ENCODE measurements at places on chromosomes 3 and 15. TPM values are rescaled to one million over a fixed set of nuclear protein-coding genes. Genes with fewer than 3 reads are reported as not detected.

Gene PARP16
- total RNA-seq: 3.5 TPM

Gene TNIK
- 16.0 TPM for total RNA-seq

Gene TUSC7
- total RNA-seq: not detected

Gene GLDN
- total RNA-seq: 1.5 TPM

Gene CSTA
- total RNA-seq: 3.8 TPM

Gene POPDC2
- total RNA-seq: 383 TPM

Gene MESP2
- total RNA-seq: 0.16 TPM

Gene CCDC191
- 1.3 TPM for total RNA-seq

Gene PLA1A
- 8.7 TPM for total RNA-seq

Gene TRIM71
- total RNA-seq: not detected

Gene CIB2
- 66.9 TPM for total RNA-seq

Gene MAP6D1
- 2.2 TPM for total RNA-seq

Gene EPHA3
- total RNA-seq: 8.1 TPM

Gene CDC25A
- total RNA-seq: 0.65 TPM

DNA sequence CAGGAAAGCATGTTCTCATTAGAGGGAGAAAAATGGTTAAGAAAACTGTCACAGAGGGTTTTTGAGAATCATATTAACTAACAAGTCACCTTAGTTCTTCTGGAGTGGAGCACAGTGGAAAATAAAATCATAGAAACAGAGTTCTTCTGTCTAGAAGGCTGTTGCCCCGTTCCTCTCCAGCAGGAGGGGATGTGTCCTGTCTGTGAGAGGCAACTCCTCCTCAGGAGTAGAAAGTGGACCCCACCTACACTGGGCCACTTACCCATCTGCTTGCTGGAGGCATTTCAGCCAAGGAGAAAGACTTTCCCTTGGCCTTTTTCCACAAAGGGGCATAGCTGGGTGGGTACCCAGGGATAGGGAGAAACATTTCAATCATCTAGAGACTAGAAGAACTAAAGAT is 106.6 kb downstream of the SSR3 start:
- no peak for DNase-seq

- DNase-seq: no peak
These were observed 16.4 kb downstream of the PRR23E start for GRCh38 chr3:127209155-127209839.

GRCh38 chr15:45417303-45417950 is 39.1 kb upstream of the GATM start:
- no peak for DNase-seq

- no peak for DNase-seq
These were observed 33.0 kb downstream of the ARID3B start for GRCh38 chr15:74573987-74574386.

GRCh38 chr3:71579326-71579934 is 4.1 kb downstream of the FOXP1 start:
- no peak for DNase-seq

- DNase-seq: no peak
These were observed 218.1 kb downstream of the ADAMTSL3 start for GRCh38 chr15:83871808-83872559.

DNA sequence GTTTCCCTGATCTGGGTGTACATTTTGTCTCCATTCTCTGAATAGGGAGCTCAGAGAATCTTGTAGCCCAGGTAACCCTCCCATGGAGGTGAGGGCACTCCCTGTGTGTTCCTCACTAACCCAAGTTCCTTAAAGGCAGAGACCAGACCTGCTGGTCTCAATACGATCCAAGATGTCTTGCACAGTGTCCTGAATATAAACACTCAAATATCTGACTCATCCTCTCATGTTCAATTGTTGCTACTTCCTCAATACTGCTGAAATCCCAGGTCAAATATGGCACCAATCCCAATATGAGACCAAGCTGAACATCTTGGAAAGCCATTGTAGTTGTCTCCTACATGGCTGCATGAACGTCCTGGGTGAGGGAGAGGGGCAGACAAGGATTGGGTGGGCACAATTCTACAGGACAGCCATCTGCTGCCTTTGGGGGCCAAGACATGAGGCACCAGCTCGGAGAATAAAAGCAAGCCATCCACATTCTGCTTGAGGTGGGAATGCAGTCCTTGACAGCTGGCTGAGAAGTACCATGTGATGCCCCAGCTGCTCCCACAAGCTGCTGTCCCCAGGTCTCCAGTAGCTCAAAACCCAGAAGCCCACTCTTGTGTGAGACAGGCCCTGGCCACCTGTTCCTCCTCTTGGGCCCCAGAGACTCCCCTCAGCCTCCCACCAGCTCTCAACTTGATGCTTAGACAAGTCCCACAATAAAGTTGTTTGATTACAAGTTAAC is 18.2 kb downstream of the TBC1D2B start:
- DNase-seq: no peak

- peak; percentile 17 for DNase-seq
These were observed 6.8 kb downstream of the VILL start for GRCh38 chr3:37997342-37997741.

- peak; percentile 39 for DNase-seq
These were observed 63.5 kb downstream of the OTOL1 start for GRCh38 chr3:161560008-161560637.

- DNase-seq: no peak
These were observed 18.3 kb upstream of the GASK1A start for GRCh38 chr3:42960786-42961185.

DNA sequence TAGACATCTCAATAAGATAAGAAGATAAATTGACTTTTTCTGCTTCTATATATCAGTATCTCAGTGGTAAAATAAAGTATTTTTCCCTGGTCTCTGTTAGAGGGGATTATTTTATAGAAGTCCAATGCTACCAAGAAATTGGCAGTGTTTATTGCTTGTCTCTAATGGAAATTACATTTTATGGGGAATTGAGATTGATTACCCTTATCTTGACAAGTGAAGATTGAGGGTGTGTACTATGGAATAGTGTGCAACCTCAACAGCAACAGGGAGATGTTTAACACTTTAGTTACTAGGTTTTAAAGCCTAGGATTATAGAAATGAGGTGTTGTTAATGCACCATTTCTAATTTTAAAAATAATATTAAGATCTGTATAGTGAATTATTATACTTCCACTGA is 154.8 kb upstream of the ROBO1 start:
- DNase-seq: no peak

- no peak for DNase-seq
These were observed 73.7 kb downstream of the ABHD5 start for GRCh38 chr3:43764471-43764870.

DNA sequence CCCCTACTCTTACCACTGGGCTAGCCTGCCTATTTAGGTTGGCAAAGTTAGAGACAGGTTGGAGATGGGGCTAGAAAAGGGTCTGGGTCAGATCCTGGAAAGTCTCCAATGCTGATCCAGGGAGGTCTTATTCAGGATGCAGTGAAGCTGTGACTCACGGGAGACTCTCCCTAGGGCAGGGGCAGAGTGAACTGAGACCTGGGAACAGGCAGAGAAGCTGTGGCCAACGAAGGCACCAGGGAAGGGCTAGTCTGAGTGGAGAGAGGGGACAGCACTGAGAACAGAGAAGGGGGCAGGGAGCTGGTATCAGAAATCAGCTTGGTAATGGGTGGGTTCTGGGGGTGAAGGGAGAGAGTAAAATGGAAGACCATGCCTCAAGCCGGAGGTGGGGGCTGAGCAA is 2.2 kb downstream of the LTF start:
- no peak for DNase-seq

DNA sequence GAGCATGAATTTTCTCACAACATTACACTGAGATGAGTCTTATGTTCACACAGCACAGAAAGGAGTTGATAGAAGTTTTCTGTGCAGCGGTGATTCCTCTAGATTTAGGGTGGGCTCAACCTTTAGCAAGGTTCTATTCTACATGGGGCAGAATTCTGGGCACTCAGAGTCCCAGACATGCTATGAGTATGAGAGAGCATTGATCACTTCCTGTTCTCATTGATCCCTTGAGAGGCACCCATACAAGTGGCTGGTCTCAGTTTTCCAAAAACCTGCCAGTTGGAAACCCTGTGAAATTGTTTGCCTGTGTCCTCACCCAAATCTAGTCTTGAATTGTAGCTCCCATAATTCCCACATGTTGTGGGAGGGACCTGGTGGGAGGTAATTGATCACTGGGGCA is 112.5 kb upstream of the NR2F2 start:
- no peak for DNase-seq

DNA sequence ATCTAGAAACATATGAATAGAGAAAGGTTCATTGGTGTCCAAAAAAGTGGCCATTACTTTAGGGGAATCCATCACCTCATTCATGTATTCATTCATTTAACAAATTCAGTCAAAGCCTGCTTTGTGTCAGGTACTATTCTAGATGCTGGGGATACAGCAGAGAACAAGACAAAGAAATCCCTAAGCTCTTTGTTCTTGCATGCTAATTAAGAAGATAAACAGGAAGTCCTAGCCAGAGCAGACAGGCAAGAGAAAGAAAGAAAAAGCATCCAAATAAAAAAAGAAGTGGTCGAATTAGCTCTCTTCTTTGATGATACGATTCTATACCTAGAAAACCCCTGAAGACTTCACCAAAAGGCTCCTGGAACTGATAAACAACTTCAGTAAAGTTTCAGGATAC is 12.4 kb upstream of the ZMAT3 start:
- DNase-seq: no peak

GRCh38 chr3:130686833-130687232 is 59.8 kb downstream of the PIK3R4 start:
- no peak for DNase-seq

- DNase-seq: no peak
These were observed 160.9 kb upstream of the GALNT15 start for GRCh38 chr3:16013568-16013967.

GRCh38 chr15:69586721-69587120 is 134.1 kb downstream of the RPLP1 start:
- no peak for DNase-seq

DNA sequence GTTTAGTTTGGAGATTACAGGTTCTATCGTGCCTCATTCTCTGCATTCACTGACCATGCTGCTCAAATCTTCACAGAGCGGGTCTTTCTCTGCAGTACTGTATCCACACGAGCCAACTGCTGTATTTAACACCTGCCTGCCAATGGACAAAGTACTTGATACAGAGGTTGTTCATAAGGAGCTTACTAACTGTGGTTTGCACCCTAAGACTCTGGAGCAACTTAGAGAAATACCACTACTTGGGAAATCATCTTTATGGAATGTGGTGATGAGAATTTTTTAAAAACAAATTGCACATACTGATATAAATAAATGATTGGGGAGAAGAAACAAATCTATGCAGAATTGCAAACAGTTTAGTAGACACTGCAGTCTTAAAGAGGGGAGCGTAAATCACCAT is 90.0 kb downstream of the PPP2R3A start:
- no peak for DNase-seq

- peak; percentile 40 for DNase-seq
These were observed 28.1 kb downstream of the NR1I2 start for GRCh38 chr3:119810018-119810435.

DNA sequence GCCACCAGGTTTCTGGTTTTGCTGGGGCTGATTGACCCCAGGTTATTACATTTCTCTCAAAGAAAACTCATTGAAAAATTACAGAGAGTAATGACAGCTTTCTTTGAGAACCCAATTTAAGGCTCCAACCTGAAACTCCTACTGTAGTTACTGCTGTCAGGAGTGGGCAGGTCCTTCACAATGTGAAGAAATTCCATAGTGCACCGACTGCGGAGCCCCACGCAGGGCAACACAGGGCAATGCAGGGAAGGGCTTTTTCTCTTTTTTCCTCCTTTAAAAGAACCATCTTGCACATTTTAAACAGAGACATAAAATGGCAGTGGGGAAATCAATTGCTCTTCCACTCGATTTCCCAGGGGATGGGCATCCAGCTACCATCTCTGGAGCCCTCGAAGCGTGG is 74.3 kb downstream of the NUP210 start:
- no peak for DNase-seq

DNA sequence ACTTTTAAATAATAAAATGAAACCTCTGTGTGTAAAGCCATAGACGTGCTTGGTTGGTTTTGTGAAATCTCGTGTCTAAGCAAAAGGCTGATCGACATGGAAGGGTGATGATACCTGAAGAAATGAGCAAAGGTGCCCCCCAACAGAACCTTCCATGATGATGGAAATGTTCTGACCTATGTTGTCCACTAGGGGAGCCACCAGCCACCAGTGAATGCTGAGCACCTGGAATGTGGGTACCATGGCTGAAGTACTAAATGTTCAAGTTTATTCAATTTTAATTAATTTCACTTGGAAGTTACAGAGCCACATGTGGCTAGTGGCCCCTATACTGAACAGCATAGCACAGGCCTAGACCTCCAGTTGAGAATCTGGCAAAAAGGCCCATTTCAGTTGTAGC is 158.8 kb downstream of the POLR2M start:
- no peak for DNase-seq

DNA sequence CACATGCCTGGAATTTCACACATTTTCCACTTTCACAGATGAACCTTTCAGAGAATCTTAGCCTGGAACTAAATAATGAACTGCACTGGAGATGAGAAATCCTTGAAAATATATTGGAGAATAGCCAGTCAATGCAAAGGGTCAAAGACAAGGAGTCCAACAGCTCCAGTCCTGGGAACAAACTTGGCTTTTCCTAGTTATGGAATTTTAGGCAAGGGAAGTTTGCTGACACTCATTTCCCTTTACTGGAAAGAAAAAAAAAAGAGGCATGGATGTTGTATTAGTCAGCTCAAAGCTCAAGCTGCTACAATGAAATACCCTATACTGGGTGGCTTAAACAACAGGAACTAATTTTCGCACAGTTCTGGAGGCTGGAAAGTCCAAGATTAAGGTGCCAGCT is 690.8 kb upstream of the ARPP21 start:
- DNase-seq: no peak

GRCh38 chr3:128464188-128464587 is 2.5 kb downstream of the DNAJB8 start:
- no peak for DNase-seq

DNA sequence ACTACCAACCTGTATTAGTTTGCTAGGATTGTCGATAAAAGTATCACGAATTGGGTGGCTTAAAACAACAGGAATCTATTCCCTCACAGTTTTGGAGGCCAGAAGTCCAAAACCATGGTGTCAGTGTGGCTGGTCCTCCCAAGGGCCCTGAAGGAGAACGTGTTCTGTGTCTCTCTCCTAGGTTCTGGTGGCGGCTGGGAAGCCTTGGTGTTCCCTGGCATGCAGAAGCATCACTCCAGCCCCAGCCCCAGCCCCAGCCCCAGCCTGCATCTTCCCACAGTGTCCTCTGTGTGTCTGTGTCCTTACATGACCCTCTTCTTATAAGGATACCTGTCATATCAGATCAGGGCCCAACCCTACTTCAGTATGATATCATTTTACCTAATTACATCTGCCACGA is 272.5 kb upstream of the LYSMD4 start:
- DNase-seq: no peak

All from left cardiac atrium (tissue), 4 donors.